Skin of body (tissue), 3 donors: ENCODE measurements at places on chromosomes 3 and 15. TPM values are rescaled to one million over a fixed set of nuclear protein-coding genes. Genes with fewer than 3 reads are reported as not detected.

The CAND2 gene
- 6.1 TPM for total RNA-seq

The CLDN11 gene
- 8.5 TPM for total RNA-seq

The CYP19A1 gene
- total RNA-seq = 0.49 TPM

The MNS1 gene
- total RNA-seq = 4.4 TPM

The IL12A gene
- 0.30 TPM for total RNA-seq

- no peak for DNase-seq
These were observed 33.8 kb upstream of the GREM1 start for GRCh38 chr15:32683906-32684584.

DNA sequence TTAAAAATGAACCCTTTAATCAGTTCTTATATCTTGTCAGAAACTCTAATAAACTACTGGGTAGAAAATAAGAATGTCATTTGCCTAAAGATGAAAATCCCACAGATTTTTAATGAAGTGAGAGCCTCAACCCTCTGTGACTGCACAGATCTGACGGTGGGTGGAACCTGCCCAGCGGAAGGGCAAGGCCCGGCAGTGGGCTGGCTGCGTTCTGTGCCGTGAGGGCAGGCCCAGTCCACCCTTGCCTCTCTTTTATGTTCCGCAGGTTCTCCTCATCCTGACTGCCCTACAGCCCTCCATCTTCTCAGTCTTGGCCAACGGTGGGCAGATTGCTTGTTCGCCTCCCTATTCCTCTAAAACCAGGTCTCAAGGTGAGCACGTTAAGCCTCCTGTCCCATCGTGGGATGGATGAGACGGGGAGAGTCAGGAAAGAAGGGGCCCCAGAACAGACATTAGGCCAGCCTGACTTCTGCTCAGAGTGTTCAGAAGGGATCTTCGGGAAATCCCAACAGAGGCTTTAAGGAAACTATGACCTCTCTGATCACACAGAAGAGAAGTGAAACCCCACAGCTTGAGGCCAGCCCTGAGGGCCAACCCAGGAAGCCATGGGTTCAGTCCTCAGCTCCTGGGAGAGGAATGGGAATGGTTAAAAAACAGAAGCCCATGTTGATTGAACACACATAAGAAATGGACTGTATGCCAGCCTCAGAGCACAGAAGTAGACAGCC, 16.0 kb downstream of the SLC51A start:
- no peak for DNase-seq

- no peak for DNase-seq
These were observed 649 bp upstream of the PIK3CB start for GRCh38 chr3:138835397-138835757.

GRCh38 chr15:74573987-74574386, 33.0 kb downstream of the ARID3B start:
- no peak for DNase-seq

DNA sequence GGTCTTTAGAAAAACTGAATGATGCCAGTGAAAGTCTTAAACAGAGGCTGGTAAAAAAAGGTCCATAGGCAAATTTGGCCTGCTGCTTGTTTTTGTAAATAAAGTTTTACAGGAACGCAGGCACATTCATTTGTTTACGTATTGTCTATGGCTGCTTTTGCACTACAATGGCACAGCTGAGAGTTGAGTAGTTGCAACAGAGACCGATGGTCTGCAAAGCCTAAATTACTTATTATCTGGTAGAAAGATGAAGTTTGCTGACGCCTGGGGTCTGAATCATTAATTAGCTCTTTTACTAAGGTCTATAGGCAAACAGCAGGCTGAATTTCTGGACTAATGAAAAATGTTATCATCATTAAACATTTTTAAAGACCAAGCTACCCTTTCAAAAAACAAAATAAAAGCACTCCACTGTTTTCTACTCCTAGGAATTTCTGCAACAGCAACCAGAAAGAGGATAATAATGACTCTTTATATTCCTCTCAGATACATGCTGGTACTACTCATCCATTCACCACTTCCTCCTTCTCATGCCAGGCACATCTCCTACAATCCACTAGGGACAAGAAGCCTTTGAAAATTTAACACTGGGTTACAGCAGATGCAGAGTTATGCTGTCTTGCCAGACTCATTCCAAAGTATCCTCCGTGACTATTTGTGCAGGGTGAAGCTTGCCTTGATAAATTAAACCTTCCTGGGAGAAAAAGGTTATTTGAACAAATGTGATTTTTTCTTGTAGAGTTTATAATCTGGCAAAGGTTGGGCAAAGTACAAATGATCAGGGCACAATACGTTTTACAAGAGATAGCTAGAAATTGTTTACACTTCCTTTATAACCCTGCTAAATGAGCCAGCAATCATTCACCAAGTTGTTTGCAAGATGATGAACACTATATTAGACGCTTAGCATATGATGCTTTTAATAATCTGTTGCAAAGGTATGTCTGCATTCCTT, 6.0 kb downstream of the GATM start:
- DNase-seq = no peak

- no peak for DNase-seq
These were observed 26.9 kb downstream of the ADAMTS17 start for GRCh38 chr15:100314809-100315400.

DNA sequence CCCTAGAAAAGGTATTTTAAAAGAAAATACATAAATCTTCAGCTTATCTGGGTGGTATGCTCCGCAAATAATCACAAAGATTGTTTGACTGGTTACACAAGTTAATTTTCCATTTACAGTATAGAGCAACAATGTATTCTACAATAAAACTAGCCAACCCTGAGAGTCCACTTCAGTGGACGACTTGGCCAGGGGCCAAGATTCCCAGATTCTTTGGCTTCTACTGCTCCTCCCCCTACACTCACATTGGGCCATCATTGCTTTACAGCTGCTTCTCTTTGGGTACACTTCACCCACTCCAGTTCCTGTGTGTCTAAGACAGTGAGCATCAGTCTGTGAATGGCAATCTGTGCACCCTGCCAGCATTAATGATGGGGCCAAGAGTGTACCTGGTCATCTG, 17.2 kb upstream of the PRICKLE2 start:
- DNase-seq = no peak

GRCh38 chr15:56356616-56357015, 8.6 kb upstream of the TEX9 start:
- no peak for DNase-seq

GRCh38 chr3:180594631-180595558, 7.1 kb upstream of the TTC14 start:
- no peak for DNase-seq

GRCh38 chr15:52464478-52464877, 64.2 kb downstream of the MYO5A start:
- peak; percentile 26 for DNase-seq

GRCh38 chr15:22908830-22909229, 70.4 kb downstream of the NIPA2 start:
- no peak for DNase-seq

DNA sequence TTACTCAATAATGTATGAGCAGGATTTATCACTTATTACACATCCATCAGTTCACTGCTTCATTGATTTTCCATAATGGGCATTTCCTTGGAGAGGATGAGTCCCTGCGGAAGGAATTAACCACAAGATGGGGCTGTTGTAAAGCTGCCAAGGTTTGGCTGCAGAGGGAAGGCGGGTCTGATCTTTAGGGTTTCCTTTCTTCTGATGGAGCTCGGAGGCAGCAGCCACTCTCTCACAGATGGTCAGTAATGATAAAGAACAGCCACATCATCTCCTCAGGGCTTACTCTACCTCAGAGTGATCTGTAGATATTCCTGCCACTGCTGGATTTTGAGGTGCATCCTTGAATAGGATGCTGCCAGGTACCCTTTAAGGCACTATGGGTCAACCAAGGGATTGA, 115.2 kb downstream of the USP13 start:
- DNase-seq = no peak

- DNase-seq = no peak
These were observed 6.0 kb downstream of the NXPE3 start for GRCh38 chr3:101784855-101785613.

DNA sequence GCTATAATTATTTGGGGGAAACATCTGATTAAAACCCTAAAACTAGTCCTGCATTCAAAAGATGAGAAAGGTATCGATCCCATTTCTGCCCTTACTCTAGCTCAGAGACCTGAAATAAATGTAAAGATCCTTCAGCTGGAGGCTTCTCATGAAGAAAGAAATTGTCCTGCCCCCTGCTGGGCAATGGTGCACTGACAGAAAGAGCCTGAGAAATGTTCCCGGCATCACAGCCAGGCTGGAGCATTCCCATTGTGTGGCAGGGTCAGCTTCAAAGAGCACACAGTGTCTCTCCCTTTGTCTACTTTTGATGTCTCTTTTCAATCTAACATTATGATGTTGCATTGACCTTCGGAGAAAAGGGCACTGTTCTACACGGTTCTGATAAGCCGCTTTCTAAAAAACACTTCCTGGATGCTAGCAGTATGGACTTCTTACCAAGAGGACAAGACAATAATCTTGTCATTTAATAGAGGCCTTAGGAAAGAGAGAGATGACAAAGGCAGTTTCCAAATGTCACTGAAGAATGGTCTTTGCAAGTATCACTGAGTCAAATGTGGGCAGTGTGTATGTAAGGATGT, 287.5 kb downstream of the MAGI1 start:
- DNase-seq = no peak

DNA sequence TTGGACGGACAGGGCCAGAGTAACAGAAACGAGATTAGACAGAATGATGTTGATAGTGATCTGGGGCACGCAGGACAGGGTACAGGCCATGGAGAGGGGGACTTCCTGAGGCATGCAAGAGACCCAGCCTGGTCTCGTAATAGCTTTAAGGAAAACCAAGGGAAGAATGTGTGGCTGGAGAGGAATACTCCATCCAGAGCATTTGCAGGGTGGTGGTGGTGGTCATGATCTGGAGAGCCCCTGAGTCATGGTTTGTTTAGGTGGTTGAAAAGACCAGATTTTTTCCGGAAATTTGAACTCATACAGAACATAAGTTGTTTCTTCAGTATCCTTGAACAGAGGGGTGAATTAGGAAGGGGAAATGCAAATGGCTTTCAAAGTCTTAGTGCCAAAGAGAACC, 138.5 kb downstream of the DUT start:
- DNase-seq = no peak

DNA sequence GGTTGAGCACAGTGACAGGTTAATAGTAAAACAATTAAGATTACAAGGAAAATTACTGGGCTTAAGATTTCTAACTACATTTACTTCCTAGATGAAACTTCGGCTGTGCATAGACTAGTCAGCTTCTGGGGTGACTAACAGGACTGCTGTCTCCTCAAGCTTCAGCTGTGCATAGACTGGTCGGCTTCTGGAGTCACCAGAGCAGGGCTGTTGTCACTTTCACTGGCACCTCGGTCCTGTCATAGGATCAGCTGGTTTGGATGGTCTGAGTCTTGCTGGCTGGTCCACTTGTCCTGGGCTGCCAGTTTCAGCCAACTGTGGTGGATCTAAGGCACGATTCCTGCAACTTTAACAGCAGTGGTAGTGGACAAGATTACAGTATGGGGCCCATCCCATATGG, 23.9 kb upstream of the ACAD9 start:
- no peak for DNase-seq

DNA sequence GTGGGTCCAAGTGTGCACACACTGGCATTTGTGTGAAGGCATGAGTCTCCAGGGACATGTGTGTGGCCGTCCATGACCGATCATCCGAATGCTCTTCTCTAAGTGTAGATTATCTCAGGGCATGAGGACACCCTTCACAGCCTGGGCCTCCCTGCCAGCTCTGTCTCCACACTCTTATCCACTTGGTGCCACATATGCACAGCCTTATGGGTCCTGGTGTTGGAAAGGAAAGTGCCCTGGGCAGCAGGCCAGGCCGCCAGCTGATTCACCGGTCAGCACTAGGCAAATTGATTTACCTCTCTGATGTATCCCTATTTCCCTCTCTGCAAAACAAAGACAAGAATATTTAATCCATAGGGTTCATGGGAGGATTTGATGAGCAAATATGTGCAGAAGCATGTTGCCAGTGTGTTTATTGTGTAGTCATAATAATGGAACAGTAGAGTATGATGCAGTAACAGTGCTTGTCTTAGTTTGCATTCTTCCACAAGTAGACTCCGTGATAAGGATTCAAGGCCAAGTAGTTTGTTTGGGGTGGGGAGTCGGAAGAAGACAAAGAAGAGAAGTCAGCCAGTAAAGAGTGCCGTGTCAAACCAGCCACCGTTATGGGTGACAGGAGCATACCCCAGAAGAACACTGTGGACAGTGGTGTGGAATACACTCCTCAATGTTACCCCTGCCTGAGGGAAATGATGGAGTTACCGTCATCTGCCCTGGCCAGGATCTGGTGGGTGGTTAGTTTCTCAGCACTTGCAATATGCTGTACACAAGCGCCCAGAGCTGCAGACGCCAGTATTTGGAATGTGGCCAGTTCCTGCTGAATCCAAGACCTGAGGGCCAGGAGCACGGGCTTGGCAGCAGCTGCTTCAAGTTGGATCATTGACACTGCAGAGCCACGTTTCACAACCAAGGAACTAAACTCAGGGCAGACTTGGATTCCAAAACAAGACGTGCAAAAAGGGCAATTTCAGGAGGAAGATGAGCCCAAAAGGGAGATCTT, 85.1 kb downstream of the MTHFS start:
- DNase-seq = peak; percentile 19

- no peak for DNase-seq
These were observed 123.1 kb upstream of the RARB start for GRCh38 chr3:25304916-25305315.

DNA sequence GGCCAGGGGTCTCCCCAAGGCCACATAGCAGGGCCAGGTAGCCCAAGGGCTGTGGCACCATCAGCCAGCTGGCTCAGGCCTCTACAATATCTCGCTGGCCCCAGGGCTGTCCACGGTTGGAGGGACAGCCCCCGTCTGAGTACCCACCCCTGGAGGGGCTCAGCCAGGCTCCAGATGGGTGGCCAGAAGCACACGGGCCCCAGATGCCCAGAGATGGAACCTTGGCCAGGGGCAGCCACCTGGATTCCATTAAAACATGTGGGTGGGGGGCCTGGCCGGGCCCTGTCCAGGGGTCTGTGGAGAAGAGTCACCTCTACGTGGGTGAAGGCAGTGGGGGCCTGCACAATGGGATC, 8.4 kb downstream of the CSPG4 start:
- DNase-seq = no peak

- DNase-seq = no peak
These were observed 6.3 kb downstream of the ADGRG7 start for GRCh38 chr3:100615684-100616083.

GRCh38 chr3:141240687-141241615, 9.3 kb downstream of the PXYLP1 start:
- no peak for DNase-seq

DNA sequence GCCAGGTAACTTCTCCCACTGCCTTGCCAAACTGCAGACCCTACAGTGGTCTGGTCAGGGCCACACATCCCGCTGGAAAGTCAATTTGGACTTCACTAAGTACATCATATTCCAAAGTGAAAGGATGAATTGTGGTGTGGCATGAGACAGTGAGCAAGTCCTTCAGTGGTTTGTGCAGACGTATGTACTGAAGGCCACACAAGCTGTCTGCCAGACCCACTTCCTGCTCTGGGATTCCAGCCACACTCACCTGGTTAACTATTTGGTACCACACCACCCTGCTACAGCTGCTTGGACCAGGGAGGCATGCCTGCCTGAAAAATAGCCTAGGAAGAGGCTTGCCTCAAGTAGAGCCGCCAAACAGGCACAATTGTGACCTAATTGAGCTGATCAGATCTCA, 94.1 kb upstream of the STRIT1 start:
- no peak for DNase-seq
